SIG-M5 (cell line): ENCODE measurements at places on chromosomes 7 and 10.

DNA sequence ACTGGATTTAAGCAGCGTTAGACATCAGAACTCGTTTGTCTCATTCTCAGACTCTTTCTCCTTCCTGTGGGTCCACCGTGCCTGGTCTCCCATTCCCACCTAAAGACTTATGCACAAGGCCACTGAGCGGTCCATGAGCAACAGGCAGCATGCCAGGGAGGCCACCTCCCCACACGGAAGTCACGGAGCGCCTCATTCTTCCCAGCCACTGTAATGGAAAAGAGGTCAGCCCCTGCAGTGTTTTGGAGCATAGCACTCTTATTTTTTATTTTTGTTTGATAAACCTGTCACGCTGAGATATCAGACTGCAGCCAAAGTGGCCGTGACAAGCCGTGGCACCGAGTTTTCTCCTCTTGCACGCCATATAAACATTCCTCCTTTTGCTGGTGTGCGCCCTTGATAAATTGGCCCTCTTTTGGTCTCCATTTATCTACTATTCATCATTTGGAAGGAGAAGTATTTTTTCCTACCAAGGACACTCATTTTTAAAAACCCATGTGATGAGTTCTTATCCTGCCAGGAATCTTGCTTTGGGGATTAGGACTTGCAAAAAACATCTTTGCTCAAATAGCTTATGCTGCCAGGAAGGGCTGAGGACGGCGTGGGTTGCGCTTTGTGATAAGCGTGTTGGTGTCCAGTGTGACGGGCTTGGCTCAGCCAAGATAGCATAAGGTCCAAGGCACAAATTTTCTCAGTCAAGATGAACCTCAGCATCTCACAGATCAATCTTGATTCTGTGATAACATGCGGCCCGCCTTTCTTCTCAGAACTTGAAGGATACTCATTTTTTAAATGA lies 206.0 kb downstream of the CCDC3 start:
- DNase-seq: no peak

- peak; percentile 44 for DNase-seq
Observed at GRCh38 chr7:98133181-98133580, 26.5 kb downstream of the LMTK2 start.

GRCh38 chr7:159118623-159119022 lies 26.0 kb downstream of the VIPR2 start:
- no peak for DNase-seq

GRCh38 chr10:49187950-49188761 lies at the start of gene TMEM273:
TSS of gene TMEM273 (minus strand) at chr10:49188391. CDS start at chr10:49188336, 55 bp downstream.
- no peak for DNase-seq

DNA sequence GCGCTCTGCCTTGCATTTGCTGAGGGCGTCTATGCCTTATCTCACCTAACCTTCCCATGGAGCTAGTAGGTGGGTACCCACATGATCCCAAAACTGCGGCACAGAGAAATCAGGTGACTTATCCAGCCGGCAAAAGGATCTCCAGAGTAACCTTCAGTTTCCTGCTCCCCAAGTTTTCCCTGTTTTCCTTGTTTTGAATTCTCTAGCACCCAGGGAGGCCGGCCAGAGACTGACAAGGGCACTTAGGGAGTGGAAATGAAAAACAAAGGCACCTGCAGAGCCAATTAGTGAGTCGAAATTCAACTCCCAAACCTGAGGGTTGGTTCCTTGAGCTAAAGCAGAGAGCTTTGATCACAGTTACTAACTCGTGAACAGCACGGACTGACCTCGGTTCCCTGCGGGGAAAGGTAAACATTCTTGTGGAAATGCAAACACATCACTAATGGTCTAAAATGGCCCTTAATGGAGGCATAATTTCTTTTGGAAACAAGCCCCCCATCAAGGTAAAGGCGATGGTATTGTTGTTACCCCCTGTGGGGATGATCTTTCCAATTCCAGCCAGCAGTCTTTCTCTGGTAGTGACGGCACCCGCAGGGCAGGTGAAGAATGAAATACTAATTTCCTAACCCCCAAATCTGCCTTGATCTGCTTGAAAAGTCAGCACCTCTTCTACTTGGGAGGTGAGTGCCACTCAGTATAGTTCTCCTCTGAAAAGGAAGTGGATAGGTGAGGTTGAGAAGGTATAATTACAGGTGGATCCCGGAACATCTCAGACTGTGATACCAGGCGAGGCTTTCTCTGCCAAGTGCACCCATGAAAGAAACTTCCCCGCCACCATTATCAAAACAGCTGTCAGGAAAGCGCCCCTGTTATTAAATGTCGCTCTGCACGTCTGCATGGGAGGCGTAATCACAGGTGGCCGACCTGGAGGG lies 365.6 kb upstream of the AUTS2 start:
- DNase-seq: no peak

DNA sequence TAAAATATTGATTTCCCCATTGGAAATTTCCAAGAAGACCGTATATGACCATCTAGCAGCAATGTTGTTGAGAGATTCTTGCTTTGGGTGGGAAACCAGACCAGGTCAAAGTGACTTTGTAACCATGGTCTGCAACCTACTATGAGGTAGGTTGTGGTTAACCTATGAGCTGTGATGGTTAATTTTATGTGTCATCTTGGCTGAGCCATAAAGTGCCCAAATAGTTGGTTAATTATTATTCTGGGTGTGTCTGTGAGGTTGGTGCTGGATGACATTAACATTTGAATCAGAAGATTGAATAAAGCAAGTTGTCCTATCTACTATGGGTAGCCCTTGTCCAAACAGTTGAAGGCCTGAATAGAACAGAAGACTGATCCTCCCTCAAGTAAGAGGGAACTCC lies 18.3 kb upstream of the RALA start:
- DNase-seq: no peak

GRCh38 chr7:149868623-149869290 lies 5.0 kb upstream of the ATP6V0E2 start:
- DNase-seq: no peak

GRCh38 chr10:78952686-78953085 lies 116.1 kb upstream of the ZMIZ1 start:
- no peak for DNase-seq

DNA sequence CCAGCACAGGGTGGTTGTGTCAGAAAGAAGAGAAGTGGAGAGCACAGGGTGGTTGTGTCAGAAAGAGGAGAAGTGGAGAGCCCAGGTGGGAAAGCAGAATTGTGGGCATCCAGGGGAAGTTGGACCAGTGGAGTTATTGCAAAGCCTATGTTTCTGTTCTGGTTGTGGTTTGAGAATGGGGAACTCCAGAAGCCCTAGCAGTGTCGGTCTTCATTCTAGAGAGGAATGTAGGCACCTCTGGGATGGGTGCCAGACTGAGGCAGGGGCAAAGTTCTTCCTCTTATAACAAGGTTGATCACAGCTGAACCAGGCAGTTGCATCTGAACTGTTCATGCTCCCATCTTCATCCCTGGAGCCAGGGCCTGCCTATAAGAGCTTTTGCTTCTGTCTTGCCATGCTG lies 954 bp downstream of the FSCN3 start:
- peak; percentile 74 for DNase-seq

- no peak for DNase-seq
Observed at GRCh38 chr7:70681469-70682350, 450.2 kb upstream of the GALNT17 start.

GRCh38 chr10:23079700-23080099 lies 15.7 kb upstream of the MSRB2 start:
- no peak for DNase-seq
